ENCODE measurements at places on chromosomes 16 and 17.

DNA sequence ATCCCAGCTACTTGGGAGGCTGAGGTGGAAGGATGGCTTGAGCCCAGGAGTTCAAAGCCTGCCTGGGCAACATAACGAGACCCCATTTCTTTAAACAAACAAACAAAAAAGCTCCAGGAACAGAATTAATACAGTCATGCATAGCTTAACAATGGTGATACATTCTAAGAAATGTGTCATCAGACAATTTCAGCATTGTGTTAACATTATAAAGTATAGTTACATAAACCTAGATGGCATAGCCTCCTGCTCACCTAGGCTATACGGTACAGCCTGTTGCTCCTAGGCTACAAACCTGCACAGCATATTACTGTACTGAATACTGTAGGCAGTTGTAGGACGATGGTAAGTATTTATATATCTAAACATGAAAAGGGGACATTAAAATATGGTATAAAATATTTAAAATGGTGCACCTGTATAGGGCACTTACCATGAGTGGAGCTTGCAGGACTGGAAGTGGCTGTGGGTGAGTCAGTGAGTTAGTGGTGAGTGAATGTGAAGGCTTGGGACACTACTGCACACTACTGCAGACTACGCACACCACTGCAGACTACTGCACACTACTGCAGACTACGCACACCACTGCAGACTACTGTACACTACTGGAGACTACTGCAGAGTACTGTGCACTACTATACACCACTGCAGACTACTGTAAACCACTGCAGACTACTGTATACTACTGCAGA is 74.6 kb downstream of the TMC6 start:
- no peak for DNase-seq

- DNase-seq, result no peak
Observed at GRCh38 chr17:2684549-2684948, 27.0 kb downstream of the CLUH start.

DNA sequence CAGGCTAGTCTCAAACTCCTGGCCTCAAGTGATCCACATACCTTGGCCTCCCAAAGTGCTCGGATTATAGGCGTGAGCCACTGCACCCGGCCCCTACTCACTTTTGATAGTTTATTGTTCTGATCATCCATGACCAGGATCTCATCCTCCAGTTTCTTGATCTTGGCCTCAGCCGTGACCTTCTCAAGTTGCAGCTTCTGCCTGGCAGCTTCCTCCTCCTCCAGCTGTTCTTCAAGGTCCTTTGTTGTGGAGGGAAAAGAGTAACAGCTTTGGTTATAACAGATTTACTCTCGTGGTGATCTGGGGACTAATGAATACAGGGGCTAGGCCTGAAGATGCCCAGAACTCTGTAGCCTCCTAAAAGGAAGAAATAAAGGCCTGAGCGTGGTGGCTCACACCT is 89.9 kb downstream of the NDE1 start:
- no peak for DNase-seq

DNA sequence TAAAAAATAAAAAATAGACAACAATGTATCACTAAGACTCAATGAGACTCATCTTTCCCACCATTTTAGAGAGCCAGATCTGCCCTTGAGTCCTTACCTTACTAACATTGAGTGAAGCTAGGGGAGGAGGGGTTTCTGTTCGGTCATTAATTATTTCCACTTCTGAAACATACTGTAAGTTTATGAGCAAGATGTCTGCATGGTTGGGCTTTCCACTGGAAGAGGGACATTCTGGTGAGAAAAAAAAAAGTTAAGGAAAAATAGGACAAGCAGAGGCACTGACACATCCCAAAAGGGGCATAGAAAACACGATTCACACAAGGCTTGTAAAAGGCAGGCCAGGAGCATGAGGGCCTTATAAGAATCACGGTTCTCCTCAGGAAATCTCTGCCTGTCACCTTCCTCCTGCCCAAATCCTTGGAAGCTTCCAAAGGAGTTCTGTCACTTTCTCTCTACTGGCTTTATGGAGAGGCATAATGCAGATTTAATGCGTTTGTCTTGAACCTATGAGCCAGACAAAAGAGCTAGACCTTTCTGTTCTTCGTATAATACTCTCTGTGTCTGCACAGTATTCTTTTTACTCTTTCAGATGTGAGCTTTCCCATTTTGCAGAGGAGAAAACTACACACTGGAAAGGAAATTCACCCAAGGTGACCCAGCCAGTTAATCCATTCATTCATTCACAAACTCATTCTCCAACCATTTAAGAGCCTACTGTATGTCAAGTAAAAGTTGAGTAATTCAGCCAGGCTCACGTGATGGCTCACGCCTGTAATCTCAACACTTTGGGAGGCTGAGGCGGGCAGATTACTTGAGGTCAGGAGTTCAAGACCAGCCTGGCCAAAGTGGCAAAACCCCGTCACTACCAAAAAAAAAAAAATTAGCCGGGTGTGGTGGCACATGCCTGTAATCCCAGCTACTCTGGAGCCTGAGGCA is 2.5 kb downstream of the LSM12 start:
- no peak for DNase-seq

DNA sequence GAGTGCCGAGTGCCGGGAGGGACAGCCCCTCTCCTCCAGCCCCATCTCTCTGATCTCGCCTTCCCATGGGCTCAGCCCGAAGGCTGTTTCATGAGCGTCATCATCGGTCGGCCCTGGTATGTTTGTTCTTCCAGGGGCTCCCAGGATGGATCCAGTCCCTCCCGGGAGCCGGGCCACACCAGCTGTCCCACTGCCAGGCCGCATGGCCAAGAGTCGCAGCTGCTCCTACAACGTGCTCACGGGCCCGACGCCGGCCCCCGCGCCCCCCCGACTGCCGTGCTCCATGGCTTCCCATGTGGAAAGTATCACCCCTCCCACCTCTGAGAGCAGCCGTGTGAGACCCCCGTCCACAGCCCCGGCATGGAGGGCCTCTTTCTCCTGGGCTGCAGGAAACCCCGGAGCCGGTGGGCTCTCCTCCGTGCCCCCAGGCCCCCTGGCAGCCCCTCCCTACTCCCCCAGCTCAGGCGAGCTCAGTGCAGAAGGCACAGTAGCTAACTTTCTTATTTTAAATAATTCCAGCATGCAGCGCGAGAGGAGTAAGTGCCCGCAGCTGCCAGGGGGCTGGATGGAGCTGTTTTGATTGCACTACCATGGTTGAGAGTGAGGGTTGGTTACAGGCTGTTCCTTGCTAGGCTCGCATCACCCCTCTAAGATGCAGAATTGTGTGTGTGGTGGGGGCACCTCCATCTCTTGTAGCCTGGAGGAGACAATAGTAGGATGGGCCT is 26.6 kb upstream of the GSE1 start:
- no peak for DNase-seq

- DNase-seq, result no peak
Observed at GRCh38 chr17:17109256-17109655, 67.0 kb downstream of the MPRIP start.

Data from left renal pelvis (tissue), 4 donors.